ENCODE measurements at places on chromosomes 7 and 10.

DNA sequence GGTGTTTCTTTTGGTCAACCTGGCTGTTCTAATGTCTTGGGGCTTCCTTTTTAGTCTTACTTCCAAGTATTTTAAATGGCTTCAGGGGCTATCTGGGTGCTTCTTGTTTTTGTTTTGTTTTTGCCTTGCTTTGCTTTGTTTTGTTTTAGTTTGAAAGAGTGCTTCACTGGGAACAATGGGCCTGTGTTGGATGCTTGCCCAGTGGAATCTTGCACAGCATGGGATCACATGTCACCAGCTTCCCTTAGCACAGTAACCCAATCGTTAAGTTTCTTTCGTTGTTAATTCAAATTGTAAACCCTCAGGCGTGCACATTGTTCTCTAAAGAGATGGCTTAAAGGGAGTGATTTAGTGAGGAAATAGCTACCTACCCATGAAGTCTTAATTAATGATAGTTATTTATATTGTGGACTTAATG is 8.9 kb downstream of the COL17A1 start:
- peak; percentile 37 for DNase-seq

DNA sequence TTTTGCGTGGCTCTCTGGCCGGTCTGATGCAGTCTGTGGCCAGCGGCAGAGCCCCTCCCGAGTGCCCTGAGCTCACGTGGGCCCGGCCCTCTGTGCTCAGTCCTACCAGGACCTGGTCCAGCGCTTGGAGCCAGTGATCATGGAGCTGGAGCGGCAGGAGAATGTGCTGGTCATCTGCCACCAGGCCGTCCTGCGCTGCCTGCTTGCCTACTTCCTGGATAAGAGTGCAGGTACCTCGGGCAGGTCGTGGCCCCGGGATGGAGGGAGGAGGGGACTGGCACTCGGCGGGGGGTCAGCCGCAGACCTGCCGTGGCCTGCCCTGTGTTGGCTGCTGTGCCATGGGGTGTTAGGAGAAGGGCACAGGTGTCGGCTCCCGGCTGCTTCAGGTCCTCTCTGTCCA is 20.0 kb downstream of the PFKFB3 start:
- no peak for DNase-seq

DNA sequence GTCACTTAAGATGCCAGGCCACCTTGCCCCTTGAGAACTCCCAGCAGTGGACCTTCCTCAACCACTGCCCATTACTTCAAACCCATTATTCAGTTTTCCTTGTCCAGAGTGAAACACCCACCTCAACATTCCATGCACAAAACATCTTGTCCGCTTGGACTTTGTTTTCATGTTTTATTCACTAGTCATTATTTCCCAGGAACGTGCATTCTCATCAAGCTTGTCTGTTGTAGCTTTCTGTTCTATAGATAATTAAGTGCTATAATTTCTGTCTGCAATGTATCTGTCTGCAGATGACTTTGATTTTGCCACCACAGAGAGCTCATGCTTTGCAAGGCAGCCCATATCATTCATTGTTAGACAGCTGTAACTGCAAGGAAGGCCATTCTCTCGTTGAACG is 117.4 kb downstream of the RAB18 start:
- DNase-seq = no peak

- DNase-seq = no peak
Measured at GRCh38 chr7:69358163-69358821, 240.0 kb upstream of the AUTS2 start.

DNA sequence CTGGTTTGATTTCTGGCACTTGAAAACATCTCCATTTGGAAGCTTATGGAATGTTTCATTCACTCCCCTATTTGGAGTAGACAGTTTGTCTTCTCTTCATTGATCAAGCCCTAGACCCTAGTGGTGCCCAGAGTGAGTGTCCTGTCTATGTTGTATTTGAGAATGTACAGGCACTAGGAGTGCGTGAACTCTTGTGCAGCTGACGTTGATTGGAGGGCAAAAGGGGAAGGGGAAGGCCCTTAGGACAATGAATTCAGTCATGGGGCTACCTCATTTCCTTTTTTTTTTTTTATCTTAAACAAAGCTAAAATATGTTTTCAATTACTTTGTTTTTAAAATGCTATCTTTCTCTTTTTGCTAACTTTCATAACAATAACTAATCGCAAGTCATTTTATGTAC is 66.5 kb downstream of the ADD3 start:
- DNase-seq = peak; percentile 6

DNA sequence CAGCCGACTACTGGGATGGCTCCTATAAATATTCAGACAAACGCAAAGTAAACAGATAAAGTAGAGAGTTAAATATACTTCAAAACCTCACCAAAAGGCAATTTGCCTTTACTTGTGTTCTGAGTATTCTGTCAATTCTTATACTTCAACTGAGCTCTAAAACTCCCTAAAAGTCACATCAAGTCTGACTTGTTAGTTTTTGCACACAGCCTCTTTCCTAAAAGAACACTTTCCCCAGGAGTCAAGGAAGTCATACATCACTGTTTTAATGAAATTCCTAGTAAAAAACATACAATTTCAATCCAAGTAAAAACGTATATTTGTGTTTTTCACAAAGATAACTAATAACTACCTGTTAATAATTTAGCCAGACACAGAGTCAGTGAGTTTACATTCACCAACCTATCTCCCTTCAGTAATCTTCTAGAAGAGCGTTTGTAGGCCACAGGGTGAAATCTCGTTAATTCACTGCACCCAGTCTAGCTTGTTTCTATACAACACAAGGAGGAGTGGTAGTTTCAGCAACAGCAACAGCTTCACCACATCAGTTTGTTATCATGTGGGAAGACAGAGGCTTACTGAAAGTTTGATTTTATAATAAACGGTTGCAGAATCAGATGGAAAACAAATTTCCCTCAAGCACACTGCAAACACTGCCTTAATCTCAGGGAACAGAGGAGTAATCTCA is 2.7 kb downstream of the COBL start:
- DNase-seq = no peak

- DNase-seq = peak; percentile 23
Measured at GRCh38 chr10:97850446-97850845, 803 bp downstream of the GOLGA7B start.

DNA sequence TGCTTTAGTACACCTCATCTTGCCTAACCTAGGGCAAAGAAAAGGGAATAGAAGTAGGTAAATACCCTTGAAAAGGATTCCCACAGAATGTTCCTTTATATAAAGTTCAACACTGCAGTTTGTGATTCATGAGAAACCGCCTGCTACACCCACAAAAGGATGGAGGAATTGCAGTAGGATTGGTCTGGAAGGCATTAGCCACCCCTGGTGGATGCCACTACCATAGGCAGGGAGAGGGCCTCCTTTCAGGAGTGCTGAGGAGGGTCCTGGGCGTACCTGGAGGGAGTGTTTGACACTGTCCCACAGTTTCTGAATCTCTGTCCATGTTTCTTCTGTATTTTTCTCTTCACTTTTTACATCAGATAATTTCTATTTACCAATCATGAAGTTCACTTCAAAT is 221.8 kb upstream of the TMEM72 start:
- DNase-seq = no peak

GRCh38 chr10:80465839-80466590 is 11.9 kb downstream of the TSPAN14 start:
- DNase-seq = no peak

GRCh38 chr10:77641344-77641743 is 3.7 kb upstream of the KCNMA1 start:
- DNase-seq = no peak

All from Daoy (cell line).